ENCODE measurements at places on chromosomes 7 and 10.

DNA sequence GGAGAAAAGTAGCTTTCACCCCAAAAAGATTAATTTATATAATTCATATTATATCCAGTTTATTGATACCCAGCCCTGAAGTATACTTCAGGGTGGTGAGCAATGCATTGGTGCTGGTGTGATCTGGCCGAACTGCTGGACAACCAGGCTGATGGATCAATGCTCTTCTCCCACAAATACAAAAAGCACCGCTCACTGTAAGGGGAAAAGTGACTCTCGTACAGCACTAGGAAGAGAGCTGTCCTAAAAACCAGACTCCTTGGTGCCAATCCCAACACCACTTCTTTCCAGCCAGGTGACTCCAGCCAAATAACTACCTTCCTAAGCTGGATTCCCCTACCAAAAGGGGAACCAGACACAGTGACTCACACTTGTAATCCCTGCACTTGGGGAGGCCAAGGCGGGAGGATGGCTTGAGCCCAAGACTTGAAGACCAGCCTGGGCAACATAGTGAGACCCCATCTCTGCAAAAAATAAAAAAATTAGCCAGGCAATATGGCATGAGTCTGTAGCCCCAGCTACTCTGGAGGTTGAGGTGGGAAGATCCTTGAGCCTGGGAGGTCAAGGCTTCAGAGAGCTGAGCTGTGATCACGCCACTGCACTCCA, 13.1 kb upstream of the TNPO3 start:
- no peak for DNase-seq

DNA sequence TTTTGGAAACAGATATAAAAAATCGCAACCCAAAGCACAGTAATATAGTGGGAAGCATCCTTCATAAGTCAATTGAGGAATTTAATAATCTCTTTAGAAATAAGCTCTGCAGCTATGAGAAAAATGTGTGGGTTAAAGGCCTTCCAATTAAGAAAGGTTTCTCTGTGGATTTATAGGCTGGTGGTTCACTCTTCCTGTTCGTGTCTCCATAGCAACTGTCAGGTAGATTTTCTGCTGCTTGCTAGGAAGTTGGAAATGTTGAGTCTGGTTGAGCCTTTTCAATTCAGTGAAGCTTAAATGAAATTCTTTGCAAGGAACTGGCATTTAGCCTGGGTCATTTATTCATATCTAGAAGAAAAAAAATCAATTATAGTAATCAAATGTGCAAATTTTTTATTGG, 652.8 kb upstream of the CELF2 start:
- no peak for DNase-seq

DNA sequence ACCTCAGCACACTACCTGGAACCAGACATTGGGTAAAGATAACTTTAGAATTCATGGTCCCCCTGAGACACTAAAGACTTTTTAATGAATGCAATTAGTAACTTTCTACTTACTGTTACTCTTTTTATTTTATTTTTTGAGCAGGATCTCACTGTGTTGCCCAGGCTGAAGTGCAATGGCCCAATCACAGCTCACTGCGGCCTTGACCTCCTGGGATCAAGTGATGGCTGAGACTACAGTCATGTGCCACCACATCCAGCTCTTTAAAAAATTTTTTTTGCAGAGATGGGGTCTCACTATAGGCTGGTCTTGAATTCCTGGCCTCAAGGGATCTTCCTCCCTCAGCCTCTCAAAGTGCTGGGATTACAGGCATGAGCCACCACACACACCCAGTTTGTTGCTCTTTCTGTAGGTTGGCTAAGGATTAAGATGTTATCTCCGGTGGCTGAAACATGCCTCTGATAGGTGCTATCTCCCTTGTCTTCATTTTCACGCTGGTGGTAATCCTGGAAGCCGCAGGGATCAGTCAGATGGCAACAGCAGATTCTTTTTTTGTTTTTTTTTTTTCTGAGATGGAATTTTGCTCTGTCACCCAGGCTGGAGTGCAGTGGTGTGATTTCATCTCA, 128.3 kb downstream of the TCF7L2 start:
- DNase-seq, result no peak

DNA sequence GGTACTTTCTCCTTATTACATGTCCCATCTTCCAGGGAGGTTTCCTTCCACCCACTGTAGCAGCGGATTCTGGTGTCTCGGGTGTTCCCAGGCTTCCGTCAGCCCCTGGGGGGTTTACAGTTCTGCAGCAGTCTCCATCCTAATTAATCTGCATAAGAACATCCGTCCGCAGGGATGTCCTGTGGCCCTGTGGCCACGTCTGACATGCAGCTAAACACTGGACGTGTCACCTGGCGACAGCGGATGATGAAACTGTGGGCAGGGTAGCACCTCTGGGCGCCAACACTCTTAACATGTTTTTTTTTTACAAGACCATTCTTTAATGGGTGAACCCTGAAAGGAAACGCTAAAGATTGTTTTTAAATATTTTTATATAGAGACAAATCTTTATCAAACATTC, 58.2 kb downstream of the DIP2C start:
- no peak for DNase-seq

DNA sequence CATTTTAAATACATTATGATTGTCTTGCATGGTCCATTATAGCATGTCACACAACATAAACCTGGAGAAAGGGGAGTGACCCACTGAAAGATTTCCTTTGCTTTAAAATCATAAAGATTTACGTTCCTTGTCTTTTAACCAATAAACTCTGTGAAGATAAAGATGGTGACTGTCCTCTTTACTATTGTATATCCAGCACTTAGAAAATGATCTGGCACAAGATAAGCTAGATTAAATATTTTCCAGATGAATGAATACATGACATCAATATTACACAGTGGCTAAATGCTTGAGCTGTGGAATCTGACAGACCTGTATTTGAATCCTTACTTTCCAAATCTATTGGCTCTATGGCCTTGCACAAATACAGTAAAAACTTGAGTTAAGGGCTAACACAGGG, 938.4 kb downstream of the SORCS1 start:
- DNase-seq, result no peak

GRCh38 chr7:155644971-155645509, 579 bp downstream of the RBM33 start:
- DNase-seq, result no peak

DNA sequence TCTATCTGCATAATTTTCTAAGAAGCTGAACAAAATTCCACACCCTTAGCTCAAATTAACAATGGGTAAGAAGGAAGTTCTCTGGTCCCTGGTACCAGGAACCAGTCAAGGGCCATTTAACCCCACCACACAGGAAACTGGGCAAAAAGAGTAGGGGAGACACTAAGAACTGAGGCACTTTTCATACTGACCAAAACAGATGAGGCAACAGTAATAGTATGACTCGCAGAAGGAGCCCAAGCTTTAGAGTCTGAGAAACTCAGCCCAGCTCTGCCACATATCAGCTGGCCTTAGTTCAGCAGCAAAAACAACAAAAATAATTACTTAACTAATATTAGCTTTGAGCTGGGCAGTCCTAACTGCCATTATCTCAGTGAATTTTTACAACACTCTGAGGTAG, 221.2 kb downstream of the FAM107B start:
- no peak for DNase-seq

DNA sequence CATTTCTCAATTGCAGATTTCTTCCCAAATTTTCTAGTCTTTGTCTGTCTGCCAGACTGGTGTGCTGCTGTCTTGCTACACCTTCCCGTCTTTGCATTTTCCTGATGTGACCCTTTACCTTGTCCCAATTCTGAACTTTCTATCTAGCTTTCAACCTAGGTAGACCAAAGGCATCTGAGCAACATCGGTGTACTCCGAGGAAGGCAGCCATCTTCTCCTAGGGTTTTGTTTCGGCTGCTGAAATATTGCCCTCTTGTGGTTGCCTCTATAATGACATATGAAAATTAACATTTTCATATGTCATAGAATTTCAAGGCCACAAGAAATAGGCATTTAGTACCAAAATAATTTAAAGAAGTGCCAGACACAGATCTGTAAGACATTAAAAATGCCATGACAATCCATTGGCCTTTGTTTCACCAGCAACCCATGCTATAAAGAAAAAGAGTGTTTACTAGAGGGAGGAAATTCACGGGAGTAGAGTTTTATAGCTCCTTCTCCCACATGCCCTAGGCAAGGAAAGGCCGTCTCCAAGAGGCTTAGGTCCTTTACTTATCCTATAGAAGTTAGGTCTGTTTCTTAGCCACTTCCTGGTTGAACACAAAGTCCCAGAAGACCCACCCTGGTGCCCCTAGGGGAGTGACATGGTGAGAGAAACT, 23.4 kb downstream of the OR9A2 start:
- no peak for DNase-seq

- no peak for DNase-seq
These were observed at the start of gene HOXA10 for GRCh38 chr7:27173956-27174873. TSS of gene HOXA10 (minus strand) at chr7:27174320. CDS start at chr7:27174306, 14 bp downstream.

DNA sequence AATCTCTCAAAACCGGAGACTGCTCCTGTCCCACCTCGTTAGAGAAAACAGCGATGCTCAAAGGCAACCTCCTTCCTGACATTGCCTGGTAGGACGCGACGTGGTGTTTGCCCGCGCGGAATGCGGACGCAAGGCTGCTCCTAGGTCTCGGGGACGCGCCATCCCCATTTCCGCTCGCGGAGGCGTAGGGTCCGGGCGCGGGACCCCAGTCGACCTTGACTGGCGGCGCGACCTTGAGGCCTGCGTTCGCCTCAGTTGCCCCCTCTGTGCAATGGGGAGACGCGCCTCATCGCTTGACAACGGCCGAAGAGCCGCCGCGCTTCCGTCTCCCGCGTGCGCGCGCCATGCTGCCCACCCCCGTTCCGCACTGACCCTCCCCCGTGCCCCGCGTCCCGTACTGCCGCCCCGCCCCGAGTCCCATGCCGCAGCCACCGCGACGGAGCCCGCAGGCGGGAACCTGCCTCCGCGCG, 412 bp upstream of the PPIA start:
- no peak for DNase-seq

GRCh38 chr7:38574086-38574485, 57.1 kb downstream of the AMPH start:
- no peak for DNase-seq

- no peak for DNase-seq
These were observed 207.8 kb downstream of the TAX1BP1 start for GRCh38 chr7:27947586-27948278.

DNA sequence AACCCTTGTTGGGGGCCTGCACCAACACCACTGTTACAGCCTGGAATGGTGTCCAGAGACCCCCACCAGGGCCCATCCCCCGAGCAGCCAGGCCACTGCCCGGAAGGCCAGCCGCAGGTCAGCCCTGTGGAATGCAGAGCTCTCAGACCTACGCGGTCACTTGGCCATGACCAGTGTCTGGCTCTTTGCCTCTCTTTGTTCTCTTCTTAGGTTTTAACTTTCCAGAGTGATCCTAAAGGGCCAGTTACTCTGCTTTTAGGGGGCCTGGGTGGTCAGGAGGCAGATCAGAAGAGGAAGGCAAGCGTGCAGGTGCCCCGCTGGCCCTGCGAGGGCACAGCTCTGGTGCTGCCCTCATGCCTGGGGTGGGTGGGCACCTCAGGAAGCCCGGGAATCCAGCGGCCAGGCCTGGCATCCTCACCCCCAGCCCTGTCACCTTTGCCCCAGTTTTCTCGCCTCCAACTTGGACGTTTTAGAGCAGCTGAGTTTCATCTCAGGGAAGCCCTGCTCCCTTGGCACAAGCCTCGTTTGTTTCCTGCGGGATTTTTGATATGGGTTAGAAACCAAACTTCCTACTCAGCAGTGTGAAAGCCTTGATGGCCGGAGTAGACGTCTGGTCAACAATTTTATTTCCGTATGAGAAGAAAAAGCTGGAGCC, 62.5 kb upstream of the CHST15 start:
- DNase-seq, result no peak

DNA sequence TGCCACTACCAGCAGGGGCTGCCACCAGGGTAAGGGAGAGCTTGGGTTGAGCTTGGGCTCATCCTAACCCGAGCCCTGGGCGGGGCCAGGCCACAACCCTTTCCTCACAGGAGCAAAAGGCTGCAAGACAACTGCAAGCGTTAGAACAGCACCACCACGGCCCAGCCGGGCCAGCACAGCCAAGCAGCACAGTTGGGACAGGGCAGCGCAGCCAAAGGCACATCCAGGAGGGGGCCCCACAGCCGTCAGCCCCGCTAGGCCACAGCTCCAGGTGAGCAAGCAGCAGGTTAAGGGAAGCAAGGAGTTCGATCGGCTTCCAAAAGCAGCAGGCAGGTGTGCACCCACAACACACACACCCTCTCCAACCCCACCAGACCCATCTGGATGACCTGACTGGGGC, 7.0 kb upstream of the NDST2 start:
- DNase-seq, result no peak
